Activated naive CD4-positive, alpha-beta T cell (primary cell): ENCODE measurements at places on chromosomes 3 and 15.

- DNase-seq = no peak
These were observed 5.2 kb upstream of the WNT7A start for GRCh38 chr3:13884851-13885703.

- DNase-seq = no peak
These were observed 459.6 kb downstream of the MECOM start for GRCh38 chr3:169203631-169204550.

DNA sequence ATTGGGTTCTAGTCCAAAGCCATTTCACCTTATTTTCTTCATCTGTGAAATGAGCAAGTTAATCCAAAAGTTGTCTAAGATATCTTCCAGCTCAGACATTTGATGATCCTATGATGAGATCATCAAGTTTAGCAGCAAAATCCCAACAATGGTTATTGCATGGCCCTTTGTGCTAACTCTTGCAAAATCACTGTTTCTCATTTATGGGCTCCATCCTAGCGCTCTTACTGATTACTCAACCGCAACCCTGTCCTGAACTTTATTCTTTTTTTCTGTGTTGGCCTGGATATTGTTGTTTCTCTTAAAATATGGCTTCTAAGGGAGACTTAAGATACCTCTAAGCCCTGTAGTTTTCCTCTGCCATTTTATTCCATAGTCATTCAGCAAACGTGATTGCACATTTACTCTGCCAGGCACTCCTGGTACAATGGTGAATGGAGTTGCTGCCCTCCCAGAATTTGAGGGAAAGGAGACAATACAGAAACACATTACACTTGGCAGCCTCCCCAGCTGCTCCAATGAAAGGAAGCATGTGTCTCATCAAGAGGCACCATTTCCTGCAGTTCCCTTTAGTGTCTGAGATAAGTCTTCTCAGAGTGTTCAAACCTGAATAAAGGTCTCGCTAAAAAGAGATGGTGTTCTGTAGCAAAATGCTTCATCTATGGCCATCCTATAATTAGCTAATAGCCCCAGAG, 4.4 kb downstream of the GXYLT2 start:
- DNase-seq = no peak

- no peak for DNase-seq
These were observed 602 bp upstream of the BAHD1 start for GRCh38 chr15:40439960-40440742.

DNA sequence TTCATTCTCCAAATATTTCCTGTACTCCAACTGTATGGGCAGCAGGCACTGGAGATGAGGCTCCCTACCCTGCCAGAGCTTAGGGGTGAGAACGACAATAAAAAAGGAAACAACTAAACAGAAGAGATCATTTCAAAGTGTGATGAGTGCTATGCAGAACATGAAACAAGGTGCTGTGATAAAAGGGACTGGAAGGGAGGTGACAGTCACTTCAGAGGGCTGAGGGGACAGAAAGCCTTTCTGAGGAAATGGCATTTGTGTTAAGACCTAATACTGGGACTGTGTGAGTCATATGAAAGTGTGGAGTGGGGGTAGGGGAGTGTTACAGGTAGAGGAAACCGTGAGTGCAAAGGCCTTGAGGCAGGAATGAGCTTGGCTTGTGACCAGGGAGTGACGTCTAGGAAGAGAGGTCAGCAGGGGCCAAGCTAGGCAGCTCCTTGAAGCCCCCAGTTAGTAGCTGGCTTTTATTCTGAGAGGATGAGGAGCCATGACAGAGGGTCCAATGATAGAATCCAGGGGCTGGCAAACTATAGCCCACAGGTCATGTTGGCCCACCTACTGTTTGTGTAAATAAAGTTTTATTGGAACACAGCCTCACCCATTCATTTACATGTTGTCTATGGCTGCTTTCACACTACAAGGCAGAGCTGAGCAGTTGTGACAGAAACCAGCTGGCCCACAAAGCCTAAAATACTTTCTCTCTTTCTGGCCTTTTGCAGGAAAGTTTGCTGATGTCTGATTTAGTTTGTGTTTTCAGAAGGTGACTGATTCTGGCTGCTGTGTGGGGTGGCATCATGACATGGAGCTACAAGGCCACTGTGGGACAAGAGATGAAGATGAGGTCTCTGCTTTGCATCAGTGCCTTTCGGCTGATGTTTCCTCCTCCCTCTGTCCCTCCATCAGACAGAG, 56.6 kb downstream of the LSM3 start:
- no peak for DNase-seq

DNA sequence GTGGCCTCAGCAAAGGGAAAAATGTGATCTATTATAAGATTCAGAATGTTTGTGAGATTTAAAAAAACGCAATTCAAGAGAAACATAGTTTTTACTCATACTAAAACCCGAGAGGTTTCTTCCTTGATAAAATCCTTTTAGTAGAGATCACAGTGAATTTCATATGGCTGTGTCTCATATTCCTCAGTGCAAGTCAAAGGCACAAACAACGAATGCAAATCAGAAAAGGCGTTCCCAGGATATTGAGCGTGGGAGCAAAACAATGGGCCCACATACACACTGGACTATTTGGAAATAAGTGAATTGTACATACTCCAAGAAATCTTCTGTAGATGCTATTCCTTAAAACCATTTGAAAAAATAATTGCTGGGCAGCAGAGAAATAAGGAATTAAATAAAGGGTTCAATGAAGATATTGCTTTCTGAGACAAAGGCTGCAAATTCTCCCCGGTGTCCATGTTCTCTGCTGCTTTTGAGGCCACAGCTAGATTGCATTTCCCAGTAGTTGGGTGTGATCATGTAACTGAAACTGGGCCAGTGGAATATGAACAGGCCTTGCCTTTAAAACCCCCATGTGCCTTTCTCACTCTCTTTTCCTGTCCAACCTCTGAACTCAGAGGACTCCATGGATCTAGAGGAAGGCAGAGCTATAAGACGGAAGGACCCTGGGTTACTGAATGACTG, 144.6 kb upstream of the TBL1XR1 start:
- no peak for DNase-seq

- no peak for DNase-seq
These were observed 228.8 kb upstream of the PPP2R3A start for GRCh38 chr3:135736740-135737139.

- no peak for DNase-seq
These were observed 452 bp downstream of the TMEM158 start for GRCh38 chr3:45225465-45226205.

GRCh38 chr3:17844236-17844635, 101.8 kb upstream of the TBC1D5 start:
- DNase-seq = no peak

GRCh38 chr3:48614044-48614443, 4.6 kb upstream of the UQCRC1 start:
- no peak for DNase-seq

GRCh38 chr15:85289677-85290365, 90.6 kb upstream of the AKAP13 start:
- DNase-seq = no peak

DNA sequence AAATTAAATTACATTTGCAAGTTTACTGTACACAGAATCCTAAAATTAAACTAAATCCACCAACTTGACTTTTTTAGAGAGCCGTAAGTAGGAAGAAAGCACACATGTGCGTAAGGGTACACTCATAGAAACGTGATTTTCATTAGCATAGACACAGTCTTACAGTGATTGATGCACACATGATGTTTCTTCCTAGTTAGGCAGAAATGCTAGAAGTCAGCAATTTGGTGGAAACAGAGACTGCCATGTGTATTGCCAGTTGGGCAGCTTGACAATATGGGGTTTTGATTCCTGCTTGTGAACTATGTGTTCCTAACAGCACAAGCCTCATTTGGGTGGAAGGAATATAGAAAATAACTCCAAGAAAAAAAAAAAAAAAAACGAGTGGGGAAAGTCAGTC, 878.5 kb downstream of the ROBO1 start:
- no peak for DNase-seq

DNA sequence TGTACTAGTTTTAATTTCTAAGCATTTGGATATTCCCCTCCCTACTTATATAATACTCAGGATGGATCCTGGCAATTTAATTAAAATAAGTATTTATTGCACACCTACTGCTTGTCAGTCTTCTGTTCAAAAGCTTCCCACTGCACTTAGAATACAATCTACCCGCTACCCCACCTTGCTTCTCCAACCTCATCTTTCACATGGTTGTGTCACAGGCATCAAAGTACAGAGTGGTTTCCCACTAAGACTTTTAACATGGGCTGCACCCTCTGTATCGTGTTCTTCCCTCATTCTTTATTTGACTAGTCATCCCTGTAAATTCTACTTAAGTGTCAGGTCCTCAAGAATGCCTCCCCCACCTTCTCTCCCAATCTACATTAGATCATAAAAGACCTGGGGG, 35.0 kb downstream of the RIOX2 start:
- DNase-seq = no peak

GRCh38 chr3:24100696-24101402, 155.8 kb downstream of the NR1D2 start:
- DNase-seq = no peak

GRCh38 chr3:107414325-107414964, 37.2 kb downstream of the CCDC54 start:
- no peak for DNase-seq

DNA sequence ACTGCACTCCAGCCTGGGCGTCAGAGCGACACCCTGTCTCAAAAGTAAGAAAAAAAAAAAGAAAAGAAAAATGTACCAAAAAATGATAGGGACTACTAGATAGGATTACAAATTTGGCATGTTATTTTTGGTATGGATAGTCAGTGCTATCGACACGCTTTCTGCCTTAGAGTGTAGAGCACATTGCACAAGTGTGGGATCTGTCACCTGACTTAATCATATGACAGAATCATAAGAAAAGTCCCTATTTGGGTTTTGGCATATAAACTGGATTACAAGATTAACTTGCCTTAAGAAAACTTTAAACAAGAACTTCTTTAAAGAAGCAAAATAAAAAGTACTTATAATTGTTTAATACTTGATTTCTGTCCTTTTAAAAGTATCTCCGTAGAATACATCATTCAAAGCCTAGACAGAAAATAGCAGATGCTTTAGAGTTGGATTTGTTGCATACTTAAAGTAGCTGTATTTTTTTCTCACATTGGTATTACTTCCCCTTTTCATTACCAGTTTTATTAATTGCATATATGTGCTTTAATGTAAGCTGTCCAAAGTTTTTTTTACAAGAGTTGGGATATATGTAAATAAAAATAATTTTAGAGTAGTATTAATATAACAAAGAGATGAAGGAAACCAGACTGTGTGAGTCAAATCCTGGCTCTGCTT, 7.8 kb downstream of the ATP6V1A start:
- DNase-seq = no peak

DNA sequence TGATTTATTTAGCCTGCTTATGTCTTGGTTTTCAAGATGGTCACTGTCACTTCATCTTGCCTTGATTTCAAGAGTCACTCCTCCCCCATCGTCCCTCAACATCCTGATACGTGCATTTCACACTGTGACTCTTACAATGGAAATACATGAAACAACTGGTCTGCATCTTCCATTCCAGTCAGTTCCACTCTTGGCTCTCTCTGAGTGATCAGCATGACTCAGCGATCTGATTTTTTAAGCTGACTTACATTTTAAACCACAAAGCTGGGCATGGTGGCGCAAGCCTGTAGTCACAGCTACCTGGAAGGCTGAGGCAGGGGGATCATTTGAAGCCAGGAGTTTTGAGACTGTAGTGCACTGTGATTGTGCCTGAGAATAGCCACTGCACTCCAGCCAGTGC, 271.2 kb upstream of the ROPN1 start:
- DNase-seq = no peak

DNA sequence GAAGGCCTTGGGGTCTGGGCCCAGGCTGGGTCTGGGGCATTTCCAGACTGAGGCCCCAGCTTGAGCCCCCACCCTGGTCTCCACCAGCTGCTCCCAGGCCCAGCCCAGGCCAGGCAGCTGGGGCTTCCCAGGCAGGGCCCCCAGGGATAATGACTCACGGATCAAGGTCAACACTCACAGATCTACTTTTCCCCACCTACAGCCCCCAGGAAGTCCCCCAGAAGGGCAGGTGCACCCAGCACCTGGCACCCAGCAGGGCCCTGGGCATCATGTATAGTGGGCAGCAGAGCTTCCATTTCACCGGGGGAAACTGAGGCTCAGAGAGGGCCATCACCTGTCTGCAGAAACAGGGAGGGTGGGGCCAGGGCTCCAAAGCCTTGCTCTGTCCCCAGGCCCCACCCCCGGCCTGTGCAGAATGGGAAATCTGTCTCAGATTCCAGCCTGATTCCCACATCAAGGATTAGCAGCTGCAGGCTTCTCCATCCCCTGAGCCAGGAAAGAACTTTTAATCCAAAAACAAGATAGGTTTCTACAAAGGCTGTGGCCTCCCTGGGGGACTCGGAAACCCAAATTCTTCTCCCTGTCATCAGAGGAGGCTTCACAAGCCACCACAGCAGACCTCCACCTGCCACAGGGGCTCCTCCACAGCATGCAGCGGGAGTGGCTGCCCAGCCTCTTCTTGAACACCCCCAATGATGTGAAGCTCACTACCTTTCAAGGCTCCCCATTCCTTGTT, 49.8 kb downstream of the IQSEC1 start:
- DNase-seq = no peak

- no peak for DNase-seq
These were observed 394.6 kb downstream of the FEZF2 start for GRCh38 chr3:61978460-61979419.

DNA sequence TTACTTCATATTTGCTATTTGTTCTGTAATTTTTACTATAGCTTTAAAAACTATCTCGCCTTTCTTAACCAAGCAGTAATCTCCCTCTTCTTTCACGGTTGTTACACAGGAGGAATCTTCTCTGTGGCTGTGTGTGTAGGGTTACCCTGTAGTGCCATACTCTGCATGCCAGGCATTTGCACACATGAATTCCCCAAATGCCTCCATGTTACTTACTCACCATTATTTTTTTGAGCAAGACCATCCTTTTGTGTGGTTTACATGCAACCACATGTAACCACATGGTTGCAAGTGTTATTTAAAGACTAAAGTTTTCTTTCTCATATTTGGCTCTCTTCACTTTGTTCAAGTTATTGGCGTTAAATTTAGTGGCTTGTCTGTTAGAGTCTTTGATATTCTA, 45.5 kb downstream of the HPS3 start:
- DNase-seq = no peak

DNA sequence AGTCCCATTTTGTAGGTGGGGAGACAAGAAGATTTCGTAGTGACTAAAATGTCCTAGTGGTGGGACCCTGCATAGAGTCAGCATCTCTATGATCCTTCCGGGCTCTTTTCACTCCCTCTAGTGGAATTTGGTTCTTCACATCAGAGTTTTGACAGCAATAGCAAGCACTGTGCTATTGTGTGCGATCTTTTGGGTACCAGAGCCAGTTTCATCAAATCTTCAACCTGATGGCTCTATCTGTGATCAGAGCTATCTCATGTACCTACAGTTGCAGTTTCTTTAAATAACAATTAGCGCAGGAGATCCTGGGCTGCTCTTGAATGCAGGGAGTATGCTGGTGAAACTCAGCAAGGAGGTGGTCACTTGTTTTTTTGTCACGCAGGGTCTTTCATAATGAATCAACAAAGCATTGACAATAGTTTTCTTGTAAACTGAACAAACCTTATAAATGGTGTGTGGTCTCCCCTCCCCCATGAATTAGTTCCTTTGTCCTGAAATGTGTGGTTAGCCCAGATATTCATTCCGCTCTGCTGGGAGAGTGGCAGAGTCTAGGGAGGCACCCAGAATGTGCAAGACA, 257.2 kb upstream of the SOX2 start:
- DNase-seq = no peak

GRCh38 chr3:25396251-25396650, 31.8 kb upstream of the RARB start:
- DNase-seq = no peak

GRCh38 chr15:56428821-56429458, 36.0 kb downstream of the MNS1 start:
- no peak for DNase-seq

- DNase-seq = no peak
These were observed 6.3 kb downstream of the RFT1 start for GRCh38 chr3:53123953-53124352.
